ENCODE measurements at places on chromosomes 7 and 10. TPM values are rescaled to one million over a fixed set of nuclear protein-coding genes. Genes with fewer than 3 reads are reported as not detected.

ATP6V0E2 gene
- 24.1 TPM for total RNA-seq

C10orf62 gene
- total RNA-seq = not detected

MYOF gene
- total RNA-seq = 25.7 TPM

NUPR2 gene
- total RNA-seq = 2.1 TPM

LBX1 gene
- not detected for total RNA-seq

PILRA gene
- total RNA-seq = not detected

KAT6B gene
- total RNA-seq = 45.9 TPM

ZNF488 gene
- 0.26 TPM for total RNA-seq

ITIH2 gene
- not detected for total RNA-seq

ACTR3C gene
- total RNA-seq = 35.5 TPM

CALML5 gene
- not detected for total RNA-seq

UCMA gene
- not detected for total RNA-seq

C10orf67 gene
- 0.52 TPM for total RNA-seq

HDAC9 gene
- total RNA-seq = 12.9 TPM

CHRM2 gene
- total RNA-seq = not detected

ERVW-1 gene
- total RNA-seq = not detected

CYP3A4 gene
- 267 TPM for total RNA-seq
